ENCODE measurements at places on chromosomes 5 and 9.

GRCh38 chr9:110047232-110047954 is 160.6 kb downstream of the C9orf152 start:
- no peak for DNase-seq

GRCh38 chr5:143644727-143645126 is 167.2 kb upstream of the HMHB1 start:
- DNase-seq = no peak

DNA sequence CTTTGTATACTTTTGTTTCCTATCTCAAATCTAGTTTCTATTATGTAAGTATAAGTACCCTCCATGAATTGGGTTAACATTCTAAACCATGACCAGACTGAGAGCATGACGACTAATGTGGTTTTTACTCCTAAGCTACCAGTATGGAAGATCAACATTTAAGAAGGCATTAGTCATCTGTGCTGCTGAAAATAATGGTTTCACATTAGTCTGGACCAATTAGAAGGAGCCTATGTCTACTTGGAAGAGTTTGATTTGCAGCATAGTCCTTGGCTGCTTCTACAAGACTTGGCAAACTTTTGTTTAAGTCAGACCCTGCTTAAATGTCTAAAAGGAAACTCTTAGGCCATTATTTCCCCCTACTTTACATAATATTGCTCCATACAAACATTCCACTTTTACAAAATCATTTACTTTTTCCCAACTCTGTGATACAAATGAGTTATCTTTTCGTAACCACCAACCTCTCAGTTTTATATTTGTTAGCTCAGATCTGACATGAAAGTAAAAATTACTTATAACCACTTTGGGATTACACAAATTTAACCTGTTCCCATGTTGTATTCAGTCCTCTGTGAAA is 186.7 kb downstream of the COMMD10 start:
- DNase-seq = no peak

- DNase-seq = no peak
Observed at GRCh38 chr5:2888520-2889060, 137.1 kb upstream of the IRX2 start.

- DNase-seq = no peak
Observed at GRCh38 chr9:19481971-19482404, 73.2 kb downstream of the ACER2 start.

GRCh38 chr5:118533923-118534322 is 454.4 kb downstream of the DTWD2 start:
- no peak for DNase-seq

GRCh38 chr9:98993570-98993945 is 49.9 kb downstream of the COL15A1 start:
- no peak for DNase-seq

GRCh38 chr5:112196584-112196983 is 222.5 kb downstream of the EPB41L4A start:
- no peak for DNase-seq

DNA sequence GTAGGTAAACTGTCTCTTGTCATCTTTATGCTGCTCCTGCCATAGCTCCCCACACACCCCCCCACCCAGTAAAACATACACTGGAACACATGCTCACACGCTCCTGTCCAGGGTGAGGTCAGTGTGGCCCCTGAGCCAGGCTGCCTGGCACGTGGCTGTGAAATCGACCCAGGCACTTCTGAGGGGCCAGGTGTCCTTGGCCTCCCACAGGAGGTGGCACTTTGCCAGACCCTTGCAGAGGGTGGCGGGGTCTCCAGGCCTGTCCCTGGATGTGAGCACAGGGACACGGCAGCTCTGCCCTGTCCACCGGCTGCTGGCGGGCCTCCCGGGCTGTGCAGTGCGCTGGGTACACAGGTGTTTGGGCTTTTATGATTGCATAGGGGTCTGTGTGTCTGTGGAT is 10.0 kb upstream of the CRB2 start:
- DNase-seq = no peak

GRCh38 chr9:132876849-132877248 is 1.2 kb downstream of the AK8 start:
- DNase-seq = no peak

- no peak for DNase-seq
Observed at GRCh38 chr9:37197158-37198038, 77.0 kb downstream of the ZCCHC7 start.

- DNase-seq = no peak
Observed at GRCh38 chr9:137076636-137077009, 694 bp upstream of the UAP1L1 start.

Measured in NCI-H1048 (cell line).